Right ventricle myocardium superior (tissue), 1 donor: ENCODE measurements at places on chromosomes 4 and X.

- DNase-seq = no peak
Measured at GRCh38 chr4:150145090-150145945, 67.1 kb downstream of the DCLK2 start.

- DNase-seq = no peak
Measured at GRCh38 chr4:112881842-112882241, 167.6 kb upstream of the ANK2 start.

GRCh38 chrX:126658447-126658846, 105.8 kb upstream of the DCAF12L1 start:
- no peak for DNase-seq

DNA sequence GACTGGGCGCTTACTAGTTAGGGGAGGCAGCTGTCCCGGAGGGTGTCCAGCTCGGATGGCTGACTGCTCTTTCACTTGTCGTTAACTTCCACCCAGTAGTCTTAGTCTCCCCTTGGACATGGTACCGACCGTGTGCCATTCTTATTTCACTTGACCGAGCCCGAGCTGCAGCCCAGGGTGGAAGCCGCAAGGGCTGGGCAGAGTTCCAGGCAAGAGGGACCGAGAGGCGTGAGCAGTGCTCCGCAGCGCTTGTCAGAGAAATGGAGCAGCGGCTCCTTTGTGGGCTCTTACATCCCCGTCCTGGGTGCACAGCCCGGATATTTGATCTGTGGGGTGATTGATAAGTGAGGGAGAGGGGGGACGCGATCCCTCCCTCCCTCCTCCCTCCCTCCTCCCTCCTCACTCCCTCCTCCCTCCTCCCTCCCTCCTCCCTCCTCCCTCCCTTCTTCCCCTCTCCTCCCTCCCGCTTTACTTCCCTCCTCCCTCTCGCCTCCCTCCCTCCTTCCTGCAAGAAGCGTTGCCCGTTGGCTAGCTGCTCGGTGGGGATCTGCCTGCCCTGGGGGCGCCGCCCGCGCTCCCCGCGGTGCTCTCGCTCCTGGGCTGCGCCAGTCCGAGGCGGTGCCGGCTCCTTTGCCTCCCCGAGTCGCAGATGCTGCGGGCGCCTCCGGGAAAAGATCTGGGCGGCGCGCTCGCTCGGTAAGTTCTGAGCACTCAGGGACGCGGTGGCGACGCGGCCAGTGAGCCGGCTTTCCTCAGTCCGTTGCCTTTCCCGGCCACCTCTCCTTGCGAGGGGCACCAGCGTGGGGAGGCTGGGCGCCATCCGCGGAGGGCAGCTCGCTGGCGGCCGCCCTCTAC, at the start of gene SLITRK2:
Gene SLITRK2 (plus strand): TSS at position 499 of the 855 bp plus-strand sequence. CDS start 4,597 bp downstream, outside the sequence.
- peak; percentile 33 for DNase-seq

DNA sequence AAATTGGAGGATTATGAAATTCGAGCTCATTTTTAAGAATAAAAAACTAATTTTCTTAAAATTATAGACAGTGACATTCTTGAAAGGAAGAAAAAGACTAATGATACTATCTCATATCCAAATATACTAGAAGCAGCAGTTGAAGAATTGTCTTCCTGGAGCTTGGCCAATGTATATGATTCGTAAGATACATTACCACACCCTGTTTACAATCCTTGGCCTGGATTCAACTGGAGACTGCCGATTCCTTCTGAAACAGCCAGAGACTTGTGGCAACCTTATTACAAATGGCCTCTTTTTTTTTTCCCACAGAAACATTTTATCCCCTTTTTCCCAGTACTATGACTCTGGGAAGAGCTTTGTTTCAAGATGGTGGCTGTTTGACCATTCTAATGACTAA, 571.2 kb upstream of the FAT1 start:
- DNase-seq = no peak

- DNase-seq = no peak
Measured at GRCh38 chr4:654871-655463, 19.1 kb downstream of the ATP5ME start.

- no peak for DNase-seq
Measured at GRCh38 chrX:37809970-37810369, 30.1 kb downstream of the CYBB start.

- no peak for DNase-seq
Measured at GRCh38 chrX:129593137-129593536, 53.1 kb downstream of the OCRL start.

DNA sequence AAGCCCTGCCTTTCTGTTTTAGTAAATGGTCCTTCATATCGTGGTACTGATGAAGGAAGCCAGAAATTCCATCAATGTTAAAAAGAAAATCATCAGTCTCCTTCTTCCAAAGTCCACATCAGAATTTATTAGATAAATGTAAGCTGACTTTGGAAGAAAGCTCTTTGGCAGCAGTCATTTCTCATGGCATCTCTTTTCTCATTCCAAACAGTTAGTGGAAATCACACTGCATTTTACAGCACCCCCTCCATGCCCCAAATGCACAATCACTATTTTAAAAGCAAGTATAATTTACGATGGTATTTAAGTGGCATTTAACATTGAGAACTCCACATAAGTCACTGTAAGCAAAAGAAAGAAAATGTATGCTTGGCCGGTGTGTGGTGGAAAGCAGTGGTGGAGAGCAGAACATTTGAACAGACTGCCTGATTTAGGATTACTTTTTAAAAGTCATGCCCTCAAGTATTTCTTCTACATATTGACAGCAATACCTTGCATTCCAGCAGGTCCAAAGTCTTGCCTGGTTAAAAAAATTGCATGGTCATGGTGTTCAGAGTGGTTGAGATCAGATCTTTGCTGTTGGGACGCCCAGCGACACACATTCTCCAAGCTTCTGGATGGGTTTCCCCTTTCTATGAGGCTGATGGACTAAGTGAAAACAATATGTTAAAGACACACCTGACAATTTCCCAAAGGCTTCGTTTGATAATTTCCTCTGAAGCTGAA, 248.6 kb downstream of the ADAMTS3 start:
- no peak for DNase-seq

DNA sequence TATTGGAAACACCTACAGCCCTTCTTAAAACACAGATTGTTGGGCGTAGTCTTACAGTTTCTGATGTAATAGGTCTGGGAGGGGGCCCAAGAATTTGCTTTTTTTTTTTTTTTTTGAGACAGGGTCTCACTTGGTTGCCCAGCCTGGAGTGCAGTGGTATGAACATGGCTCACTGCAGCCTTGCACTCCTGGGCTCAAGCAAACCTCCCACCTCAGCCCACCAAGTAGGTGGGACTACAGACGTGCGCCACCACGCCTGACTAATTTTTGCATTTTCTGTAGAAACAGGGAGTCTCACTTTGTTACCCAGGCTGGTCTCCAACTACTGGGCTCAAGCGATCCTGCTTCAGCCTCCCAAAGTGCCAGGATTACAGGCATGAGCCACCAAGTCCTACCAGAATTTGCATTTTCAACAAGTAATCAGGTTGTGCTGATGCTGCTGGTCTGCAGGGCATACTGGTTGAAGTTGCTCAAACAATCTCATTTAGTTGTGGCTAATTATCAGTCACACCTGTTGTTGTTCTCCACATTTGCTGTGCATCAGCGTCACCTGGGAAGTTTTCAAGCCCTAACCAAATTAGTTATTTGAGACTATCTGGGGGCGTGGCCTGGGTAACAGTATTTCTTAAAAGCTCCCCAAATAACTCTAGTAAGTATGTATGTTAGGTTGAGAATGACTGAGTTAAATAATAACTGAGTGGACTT, 14.0 kb downstream of the TMEM154 start:
- DNase-seq = no peak

DNA sequence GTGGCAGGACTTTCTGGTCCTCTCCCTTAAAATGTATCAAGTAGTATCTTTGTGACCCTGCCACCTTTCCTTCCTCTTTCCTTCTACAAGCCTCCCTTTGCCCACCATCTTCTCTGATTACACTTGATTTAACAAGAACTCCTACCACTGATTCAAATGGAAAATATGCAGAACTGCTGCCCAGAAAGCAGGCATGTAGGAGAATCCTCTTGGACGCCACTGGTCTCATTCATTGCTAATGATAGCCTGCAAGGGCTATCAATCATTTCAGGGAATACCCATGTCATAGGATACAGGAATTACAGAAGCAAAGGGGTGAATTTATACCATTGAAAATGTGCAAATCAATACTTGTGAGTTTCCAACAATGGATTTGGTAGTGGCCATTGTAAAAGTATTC, 294.6 kb upstream of the NRK start:
- no peak for DNase-seq

DNA sequence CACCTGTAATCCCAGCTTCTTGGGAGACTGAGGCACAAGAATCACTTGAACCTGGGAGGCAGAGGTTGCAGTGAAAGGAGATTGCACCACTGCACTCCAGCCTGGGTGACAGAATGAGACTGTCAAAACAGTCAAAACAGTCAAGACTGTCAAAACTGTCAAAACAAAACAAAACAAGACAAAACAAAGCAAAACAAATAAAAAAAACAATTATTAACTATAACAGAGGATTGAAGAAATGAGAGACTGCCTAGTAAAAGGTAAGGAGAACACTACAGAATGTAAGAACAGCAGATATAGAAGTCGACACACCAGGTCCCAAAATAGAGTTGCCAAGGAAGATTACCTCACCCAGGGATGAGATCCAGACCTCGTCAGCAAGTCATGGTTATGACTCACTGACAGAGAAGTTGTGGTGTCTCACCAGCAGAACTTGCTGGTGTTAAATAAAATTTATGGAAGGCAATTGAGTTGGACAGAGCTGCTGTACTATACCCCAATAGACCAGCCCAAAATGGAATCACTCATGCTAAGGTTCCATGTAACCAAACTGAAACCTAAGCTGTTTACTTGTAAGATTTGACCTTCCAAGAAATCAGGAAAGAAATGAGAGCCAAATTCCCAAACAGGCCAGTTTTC, 32.1 kb upstream of the GK start:
- no peak for DNase-seq

DNA sequence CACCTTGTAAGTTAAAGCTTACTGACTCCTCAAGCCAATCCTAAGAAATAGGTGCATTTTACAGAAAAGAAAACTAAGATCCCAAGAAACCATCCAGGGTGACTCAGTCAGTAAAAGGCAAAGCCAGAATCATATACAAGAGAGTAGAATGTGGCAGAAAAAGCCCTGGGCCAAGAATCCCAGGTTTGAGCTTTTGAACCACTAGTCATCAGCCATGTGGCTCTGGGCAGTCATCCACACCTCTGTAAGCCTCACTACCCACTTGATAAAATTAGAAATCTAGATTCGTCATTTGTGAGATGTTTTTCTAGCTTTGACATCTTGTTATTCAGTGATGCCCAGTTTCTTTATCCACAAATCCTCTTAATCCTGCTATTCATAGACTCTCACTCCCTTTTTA, 122.2 kb upstream of the PDE5A start:
- DNase-seq = no peak

GRCh38 chr4:77927991-77928925, 65.6 kb downstream of the MRPL1 start:
- DNase-seq = no peak

DNA sequence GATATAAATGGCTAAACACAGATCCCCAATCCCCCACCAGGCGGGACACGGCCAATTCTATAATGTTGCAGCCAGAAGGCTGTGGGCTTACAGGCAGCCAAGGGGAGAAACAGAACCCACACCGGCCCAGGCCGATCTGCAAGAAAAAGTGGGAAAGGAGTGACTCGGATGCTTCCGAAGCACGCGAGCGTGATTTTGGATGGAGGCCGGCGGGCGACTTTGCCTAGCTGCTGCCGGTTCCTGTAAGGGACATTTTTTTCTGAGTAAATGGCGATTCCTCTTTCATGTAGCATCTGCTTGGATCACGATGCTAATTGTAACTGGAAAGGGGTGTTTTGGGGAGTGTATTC, 470.2 kb downstream of the PCDH19 start:
- no peak for DNase-seq

DNA sequence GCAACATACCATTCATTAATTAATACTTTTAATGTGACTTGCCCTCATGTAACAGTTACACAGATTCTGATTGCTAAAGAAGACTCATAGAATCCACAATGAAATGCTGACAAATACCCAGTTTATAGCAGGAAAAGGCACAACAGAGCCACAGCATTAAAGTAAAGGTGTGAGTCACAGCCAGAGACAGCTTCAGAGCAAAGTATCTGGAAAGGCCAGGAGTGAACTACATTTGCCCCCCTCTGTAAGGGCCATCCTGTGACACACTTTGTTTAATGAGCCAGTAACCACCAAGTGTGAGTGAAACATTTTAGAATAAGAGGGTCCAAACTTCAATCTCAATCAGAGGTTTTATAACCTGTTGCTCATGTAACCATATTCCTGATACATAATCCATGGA, 133.8 kb upstream of the TACR3 start:
- no peak for DNase-seq

- no peak for DNase-seq
Measured at GRCh38 chr4:10024303-10024702, 3.0 kb upstream of the SLC2A9 start.

DNA sequence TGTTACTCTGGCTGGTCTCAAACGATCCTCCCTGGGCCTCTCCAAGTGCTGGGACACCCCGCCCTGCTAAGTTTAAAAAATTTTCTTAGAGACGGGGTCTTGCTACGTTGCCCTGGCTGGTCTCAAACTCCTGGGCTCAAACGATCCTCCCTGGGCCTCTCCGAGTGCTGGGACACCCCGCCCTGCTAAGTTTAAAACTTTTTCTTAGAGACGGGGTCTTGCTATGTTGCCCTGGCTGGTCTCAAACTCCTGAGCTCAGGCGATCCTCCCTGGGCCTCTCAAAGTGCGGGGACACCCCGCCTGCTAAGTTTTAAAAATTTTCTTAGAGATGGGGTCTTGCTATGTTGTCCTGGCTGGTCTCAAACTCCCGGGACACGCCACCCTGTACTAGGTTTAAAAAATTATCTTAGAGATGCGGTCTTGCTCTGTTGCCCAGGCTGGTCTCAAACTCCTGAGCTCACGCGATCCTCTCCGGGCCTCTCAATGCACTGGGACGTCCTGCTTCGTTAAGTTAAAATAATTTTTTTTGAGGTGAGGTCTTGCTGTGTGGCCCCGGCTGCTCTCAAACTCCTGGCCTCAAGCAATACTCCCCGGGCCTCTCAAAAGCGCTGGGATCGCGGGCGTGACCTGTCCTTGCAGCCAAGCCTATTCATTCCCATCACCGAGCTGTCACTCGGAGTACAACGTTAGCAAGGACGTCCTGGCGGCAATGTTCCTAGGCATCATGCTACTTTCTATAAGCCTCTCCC, 1.1 kb downstream of the SLC25A6 start:
- peak; percentile 52 for DNase-seq
